NCI-H2081 treated with DMSO at 0.1 percent for 48 hours (cell line): ENCODE measurements at places on chromosomes 2 and 18.

GRCh38 chr2:224381521-224382279 lies 20.2 kb downstream of the FAM124B start:
- no peak for DNase-seq

DNA sequence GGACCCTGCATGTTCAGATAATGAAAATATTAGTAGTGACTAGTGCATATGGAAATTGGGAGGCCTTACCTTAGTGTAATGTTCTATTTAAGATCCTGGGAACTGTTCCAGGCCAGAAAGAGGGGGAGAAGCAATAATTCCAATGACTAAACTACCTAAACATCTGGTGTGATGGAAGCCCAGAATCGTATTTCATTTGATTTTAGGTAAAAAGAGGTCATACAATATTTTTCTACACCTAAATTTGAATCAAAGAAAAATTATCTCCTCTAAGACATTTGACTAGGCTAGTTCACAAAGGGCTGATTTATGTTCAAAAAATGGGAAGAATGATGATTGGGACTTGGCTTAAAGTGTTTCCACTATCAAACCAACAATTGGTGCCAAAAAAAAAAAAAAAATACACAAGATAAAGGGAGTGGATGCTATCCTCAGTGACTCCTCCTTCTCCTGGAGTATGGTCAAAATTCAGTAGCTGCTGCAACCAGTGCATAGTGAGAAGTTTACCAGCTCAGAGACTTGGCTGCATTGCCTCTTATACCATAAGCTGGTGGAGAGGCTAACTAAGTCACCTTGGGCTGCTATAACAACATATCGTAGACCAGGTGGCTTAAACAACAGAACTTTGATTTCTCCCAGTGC lies 1038.3 kb upstream of the ACVR2A start:
- no peak for DNase-seq

DNA sequence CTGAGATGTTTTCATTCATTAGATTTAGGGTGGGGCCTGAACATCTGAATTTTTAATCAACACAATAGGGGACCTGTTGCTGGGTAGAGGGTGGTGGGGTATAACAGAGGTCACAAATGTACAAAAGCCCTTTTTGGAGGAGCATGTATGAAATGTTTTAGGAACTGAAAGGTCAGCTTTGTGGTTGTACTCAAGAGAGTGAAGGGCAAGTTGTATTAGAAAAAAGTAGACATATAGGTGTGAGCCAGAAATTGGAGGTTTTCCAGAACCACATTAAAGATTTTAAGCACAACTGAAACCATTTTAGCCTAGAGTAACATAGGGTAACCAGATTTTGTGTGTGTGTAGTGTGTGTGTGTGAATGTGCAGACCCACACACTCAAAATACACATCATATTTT lies 62.3 kb downstream of the PTPRM start:
- no peak for DNase-seq

DNA sequence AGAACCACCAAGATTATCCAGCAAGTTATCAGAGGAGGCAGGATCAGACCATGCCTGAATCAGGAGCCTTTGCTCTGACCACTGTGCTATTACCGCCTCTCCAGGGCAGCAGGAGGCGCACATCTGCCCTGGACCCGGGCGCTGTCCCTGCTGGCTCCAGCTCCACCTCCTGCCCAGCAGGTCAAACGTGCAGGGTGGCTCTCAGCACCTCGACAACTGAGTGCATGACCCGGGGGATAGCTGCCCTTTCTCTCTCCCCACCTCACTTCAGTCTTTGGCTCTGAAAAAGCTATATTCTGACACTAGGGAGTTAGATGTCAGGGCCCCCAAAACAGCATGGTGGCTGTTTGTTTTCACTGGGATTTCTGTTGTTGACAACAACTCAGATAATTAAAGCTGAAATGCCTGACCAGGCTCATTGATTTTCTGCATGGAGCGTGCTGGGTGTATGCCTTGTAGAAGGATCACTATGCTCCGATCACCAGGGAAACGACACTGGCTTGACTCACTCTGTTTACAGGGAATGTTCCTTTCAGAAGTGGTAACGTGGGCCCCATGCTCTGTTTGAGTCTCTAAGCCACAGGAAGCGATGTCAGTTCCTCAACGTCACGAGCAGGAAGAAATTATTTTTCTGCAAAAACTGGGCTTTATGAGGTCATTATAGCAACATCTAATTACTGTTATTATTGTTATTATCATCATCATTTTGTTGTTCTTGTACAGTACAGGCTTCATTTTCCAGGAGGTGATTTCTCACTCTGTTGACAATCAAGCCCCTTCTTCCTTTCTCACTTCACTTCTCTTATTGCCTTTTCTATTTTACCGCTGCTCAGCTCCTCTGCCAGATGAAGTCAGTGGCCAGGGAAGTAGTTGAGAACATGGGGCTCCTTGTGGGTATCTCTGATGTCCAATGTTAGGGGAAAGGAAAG lies 125.6 kb downstream of the PLB1 start:
- DNase-seq: peak; percentile 31

DNA sequence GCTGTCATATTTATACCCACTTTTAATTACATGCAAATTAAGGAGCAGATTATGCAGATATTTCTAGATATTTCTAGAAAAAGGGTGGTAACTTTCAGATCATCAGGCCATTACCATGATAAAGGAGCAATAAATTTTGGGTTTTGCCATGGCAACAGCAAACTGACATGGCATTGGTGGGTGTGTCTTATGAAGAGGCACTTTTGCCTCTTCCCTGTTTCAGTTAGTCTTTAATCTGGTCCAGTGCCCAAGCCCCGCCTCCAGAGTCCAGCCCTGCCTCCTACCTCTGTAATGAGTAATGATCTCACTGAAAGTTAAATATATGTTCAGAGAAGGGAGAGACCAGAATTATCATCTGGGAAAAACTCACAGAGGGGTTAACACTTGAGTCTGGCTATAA lies 124.8 kb downstream of the SCG2 start:
- no peak for DNase-seq

DNA sequence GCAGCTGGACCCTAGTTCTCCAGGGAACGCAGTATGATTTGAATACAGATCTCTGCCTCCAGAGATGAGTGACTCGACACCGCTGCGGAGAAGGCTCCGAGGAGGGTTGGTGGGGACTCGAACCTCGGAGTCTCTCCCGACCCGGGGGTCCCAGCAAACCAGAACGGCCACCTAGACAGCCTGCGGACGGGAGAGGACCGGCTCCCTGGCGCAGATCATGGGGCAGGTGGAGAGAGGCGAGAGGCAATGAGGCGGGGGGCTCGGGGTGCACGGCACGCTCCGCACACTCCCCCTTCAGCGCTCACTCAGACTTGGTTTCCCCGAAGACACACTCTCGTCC lies 12.6 kb downstream of the DYSF start:
- DNase-seq: no peak

- DNase-seq: no peak
Observed at GRCh38 chr2:237222178-237222577, 136.5 kb downstream of the COPS8 start.

GRCh38 chr2:187547353-187547979 lies 6.8 kb downstream of the TFPI start:
- no peak for DNase-seq

GRCh38 chr2:33323957-33324356 lies 152.5 kb upstream of the RASGRP3 start:
- no peak for DNase-seq

GRCh38 chr18:52610451-52611115 lies 270.6 kb downstream of the DCC start:
- no peak for DNase-seq

GRCh38 chr18:12088096-12088495 lies 5.5 kb upstream of the ANKRD62 start:
- no peak for DNase-seq

GRCh38 chr2:215906458-215906857 lies 106.9 kb downstream of the MREG start:
- no peak for DNase-seq

DNA sequence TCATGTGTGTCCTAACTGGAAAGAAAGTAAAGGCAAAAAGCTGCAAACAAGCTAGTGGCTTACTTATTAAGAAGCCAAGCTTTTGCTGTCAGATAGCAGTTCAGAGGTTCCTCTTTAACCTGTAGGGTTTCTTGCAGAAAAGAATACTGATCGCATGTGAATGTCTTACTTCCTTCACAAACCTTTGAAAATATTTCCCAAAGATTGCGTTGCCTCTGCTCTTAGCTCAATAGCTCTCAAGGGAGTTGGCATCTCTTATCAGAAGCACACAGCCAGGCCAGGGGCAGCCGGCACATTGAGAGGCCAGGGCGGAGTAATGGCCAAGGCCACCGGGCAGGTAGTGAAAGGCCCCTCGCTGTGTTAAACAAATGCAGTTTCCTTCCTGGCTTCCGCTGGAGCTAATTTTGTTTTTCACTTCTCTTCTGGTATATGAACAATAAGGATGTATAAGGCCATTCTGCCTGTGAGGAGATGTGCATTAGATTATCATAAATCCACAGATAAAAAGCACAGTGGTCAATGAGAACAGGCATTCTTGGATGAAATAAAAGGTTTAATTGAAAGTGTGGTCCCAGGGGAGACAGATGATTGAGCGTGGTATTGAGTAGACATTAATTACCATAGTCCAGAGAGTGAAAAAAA lies 542.4 kb upstream of the NRP2 start:
- DNase-seq: no peak

DNA sequence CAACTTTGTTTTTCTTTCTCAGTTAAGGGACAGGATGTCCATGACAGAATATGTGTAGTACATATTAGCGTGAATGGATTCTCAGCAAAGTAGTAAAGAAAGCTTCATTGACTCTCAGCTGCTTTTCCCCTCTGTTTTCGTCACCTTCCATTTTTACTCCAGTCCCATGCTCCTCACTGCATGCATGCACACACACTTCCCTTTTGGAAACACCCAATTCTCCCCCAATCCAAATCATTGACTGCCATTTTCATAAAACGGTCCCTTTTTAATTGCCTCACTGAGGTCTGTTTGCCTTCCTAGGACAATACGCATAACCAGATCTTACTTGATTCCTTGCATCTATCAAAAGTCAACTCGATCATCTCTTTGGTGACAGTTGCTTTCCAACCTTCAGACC lies 287.5 kb upstream of the PARD3B start:
- DNase-seq: no peak

DNA sequence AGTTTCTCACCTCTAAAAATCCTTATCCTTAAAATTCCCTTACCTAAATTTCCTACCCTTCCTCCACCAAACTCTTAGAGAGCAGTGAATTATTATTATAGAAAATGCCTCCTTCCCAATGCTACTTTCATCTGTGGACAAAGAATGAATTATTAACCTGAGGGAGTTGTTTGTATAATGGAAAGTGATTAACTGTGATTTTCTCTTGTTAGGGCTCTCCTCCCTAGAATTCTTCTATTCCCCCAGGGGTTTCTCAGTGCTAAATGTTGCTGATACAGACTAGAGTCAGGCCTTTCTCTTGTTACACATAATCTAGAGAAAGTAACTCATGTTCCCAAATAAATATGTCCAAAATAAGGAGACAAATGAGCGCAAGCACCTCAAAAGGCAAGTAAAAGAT lies 23.3 kb downstream of the EPB41L5 start:
- DNase-seq: no peak

GRCh38 chr18:32553640-32554365 lies 83.1 kb upstream of the GAREM1 start:
- DNase-seq: no peak

DNA sequence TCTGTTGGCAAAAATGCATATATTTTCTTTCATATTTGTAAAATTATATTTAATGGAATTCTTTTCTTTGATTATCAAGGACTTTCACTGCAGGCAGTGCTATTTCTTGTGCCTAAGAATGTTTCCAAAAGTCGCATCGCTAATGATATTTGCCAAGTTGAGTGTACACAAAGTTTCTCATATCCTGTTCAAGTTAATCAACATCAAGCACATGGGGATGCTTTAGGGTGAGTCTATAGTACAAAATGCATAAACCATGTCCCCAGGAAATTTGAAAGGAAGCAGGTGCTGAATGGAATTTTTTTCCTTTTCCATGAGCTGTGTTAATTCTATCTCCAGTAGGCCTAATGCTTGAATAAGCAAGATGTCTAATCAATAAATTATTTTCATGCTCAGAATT lies 129.7 kb downstream of the GALNT1 start:
- no peak for DNase-seq

- DNase-seq: peak; percentile 49
Observed at GRCh38 chr2:26576565-26577441, 64.4 kb downstream of the CIB4 start.

DNA sequence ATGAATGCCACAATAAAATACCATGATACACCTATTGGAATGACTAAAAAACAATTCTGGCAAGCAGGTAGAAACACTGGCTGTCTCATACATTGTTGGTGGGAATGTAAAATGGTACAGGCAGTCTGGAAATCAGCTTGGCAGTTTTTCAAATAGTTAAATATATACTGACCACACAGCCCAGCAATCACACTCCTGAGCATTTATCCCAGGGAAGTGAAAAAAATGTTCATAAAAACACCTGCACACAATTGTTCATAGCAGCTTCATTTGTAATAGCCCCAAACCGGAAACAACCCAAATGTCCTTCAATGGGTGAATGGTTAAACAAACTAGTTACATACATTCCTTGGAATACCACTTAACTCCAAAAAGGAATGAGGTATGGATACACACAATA lies 137.2 kb downstream of the TFCP2L1 start:
- DNase-seq: no peak

GRCh38 chr18:63578357-63578958 lies 8.7 kb upstream of the SERPINB13 start:
- no peak for DNase-seq

DNA sequence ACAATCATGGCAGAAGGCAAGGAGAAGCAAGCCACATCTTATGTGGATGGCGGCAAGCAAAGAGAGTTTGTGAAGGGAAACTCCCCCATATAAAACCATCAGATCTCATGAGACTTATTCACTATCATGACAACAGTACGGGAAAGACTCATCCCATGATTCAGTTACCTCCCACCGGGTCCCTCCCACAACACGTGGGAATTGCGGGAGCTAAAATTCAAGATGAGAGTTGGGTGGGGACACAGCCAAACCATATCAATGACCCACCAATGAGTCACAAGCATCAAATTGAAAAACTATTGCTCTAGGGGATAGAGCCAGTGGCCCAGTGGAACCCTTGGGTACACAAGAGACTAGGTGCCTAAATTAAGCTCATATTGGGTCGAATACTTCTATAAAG lies 157.4 kb downstream of the FBXO15 start:
- no peak for DNase-seq

- no peak for DNase-seq
Observed at GRCh38 chr2:110680709-110681108, 2.8 kb upstream of the BUB1 start.

- DNase-seq: no peak
Observed at GRCh38 chr2:150391779-150392178, 95.7 kb downstream of the RND3 start.

DNA sequence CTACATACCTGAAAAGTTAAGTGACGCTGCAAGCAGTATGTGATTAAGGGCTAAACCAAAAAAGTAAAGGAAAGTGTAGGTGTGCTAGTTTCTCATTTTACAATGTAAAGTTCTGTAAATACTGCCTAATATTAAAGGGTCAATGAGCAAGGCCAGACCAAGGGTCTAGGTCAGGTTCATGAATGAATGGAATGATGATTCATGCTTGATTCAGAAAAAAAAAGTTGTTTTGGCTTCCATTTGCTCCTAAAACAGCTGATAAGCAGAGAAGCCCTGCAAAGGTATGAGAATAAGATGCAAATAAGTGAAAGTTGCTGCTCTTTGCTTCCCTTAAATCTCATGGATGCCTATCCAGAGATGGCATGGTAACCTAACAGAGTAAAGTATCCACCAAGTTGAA lies 61.3 kb downstream of the PTRHD1 start:
- no peak for DNase-seq

GRCh38 chr2:71477231-71477691 lies 23.9 kb downstream of the DYSF start:
- DNase-seq: no peak
